ENCODE measurements at places on chromosomes 6 and 20.

GRCh38 chr6:40499215-40499614 is 87.9 kb downstream of the LRFN2 start:
- DNase-seq: no peak

GRCh38 chr6:161029195-161029809 is 37.7 kb downstream of the MAP3K4 start:
- no peak for DNase-seq

DNA sequence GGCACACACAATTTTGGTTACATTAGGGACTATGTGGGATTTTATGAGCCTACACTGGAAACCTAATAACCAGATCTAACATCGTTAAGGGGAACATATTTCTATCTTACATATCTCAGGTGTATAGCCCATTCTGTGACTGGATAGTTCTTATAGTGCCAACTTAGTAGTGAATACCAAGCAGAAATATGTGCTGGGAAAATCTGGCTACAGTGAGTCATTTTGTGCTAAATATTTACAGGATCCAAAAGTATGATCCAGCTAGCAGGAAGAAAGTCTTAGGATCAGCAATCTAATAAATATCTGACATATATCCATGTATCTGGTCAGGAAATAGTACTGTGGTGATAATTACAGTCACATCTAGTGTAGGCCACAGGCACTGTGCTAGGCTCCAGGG is 94.6 kb upstream of the INSM1 start:
- no peak for DNase-seq

DNA sequence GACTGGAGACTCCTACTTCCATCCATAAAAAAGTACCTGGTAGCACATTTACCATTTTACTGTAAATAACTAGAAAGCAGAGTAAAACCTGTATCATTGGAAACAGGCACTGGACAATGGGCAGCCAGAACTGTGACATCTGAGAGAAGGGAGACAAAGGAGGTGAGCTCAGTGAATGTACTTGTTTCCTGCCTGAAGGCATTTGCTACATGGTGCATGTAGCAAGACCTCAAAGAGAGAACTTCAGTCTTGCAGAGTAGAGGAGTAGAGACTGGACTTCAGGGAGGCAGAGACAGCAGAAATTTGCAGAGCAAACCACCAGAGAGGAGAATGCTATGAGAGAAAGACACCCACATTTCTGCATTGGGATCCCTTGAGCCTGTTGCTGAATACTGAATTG is 171.0 kb upstream of the CCN2 start:
- no peak for DNase-seq

GRCh38 chr6:141809901-141810300 is 322.8 kb upstream of the GJE1 start:
- no peak for DNase-seq

DNA sequence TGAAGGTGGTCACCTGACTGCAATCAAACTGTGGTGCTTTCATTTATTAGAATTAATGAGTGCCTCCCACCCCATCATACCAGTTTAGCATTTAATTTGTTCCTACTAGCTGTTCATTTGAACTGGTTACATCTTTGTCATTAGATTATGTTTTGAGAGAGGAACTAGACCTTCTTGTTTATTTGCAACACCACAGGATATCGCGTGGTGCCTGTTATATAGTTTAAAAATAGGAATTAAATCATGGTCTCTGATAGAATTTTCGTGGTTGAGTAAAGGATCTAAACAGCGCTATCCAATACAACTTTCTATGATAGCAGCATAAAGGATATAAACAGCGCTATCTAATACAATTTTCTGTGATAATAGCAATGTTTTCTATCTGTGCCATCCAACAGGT is 2.8 kb downstream of the RPRD1B start:
- no peak for DNase-seq

DNA sequence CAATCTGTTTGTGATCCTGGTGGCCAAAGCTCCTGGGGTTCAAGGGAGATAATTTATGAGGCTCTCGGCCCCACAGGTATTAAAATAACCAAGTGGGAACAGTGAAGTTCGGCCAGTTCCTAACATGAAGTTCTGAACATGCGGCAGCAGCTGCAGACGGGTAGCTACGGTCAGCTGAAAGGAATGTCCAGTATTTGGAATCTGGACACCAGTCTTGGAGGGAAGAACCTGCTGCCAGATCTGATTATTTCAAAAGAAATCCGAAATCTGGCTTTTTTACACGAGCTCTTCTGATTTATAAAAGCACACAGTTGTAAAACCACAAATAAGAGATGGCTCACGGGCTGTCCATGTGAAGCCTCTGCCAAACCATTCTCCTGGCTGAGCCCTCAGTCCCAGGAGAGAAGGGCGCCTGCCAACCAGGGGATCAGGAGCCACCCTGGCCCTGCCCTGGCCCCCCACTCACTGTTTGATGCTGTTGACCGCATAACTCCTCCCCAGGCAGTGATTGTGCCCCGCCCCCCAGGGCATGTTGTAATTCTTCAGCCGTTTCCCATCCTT is 28.2 kb upstream of the KCNB1 start:
- DNase-seq: no peak

- DNase-seq: no peak
Measured at GRCh38 chr20:40942006-40942405, 86.6 kb upstream of the TOP1 start.

DNA sequence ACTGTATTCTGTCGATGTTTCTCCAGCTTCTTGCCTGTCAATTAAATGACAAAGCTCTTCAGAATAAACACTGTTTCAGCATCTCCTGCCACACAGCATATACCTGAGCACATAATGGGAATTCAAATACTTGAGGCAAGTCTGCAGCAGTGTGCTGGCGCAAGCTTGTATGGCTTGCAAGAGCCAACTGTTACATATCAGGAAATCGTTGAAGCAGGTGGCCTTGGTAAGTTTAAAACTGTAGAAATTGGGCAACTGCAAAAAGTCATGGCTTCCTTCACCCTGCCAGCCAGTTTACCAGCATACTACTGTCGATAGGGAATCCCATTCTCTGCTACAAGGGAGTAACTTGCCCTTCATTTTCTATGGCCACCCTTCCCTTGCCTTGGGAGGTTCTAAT is 23.0 kb downstream of the CPNE1 start:
- no peak for DNase-seq

- DNase-seq: no peak
Measured at GRCh38 chr20:52889225-52889624, 82.9 kb upstream of the TSHZ2 start.

- no peak for DNase-seq
Measured at GRCh38 chr20:3000852-3001523, 42.4 kb upstream of the GNRH2 start.

GRCh38 chr6:106125925-106126435 is 39.8 kb downstream of the PRDM1 start:
- DNase-seq: peak; percentile 61

- DNase-seq: no peak
Measured at GRCh38 chr6:1686117-1687098, 76.7 kb downstream of the FOXC1 start.

DNA sequence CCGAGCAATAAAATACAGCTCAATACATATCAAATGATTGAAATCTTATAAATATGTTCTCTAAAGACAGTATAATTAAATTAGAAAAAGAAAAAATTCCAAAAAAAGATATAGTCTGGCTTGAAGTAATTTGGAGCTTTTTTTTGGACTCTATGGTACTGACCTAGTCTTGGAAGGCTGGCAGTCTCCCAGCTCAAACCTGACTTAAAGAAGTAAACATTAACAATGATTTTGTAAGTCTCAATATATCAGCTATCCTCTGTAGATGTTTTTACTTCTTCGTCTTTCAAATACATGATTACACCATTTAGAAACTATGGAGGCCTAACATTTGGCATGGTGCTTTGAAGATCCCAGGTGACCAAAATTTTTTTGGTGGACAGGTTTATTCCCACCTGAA is 14.2 kb downstream of the HINT3 start:
- DNase-seq: no peak

DNA sequence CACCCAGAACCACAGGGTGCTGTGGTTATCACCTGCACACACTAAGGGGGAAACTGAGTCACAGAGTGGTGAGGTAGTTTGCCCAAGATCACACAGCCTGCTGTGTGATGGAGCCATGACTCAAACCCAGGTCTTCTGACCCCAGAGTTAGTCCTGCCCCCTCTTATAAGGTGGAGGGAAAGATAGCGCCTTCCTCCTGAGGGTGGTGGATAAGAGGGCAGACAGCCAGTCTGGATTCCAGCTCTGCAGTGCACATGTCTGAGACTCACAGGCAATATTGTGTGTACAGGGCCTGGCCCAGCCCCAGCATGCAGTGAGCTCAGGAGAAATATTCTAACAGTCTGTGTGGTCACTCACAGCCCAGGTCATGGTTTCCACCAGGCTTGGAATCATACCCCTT is 393.7 kb downstream of the CDH4 start:
- DNase-seq: no peak

- DNase-seq: peak; percentile 47
Measured at GRCh38 chr20:53606364-53606985, 12.8 kb upstream of the ZNF217 start.

- no peak for DNase-seq
Measured at GRCh38 chr20:38452880-38453624, 17.9 kb upstream of the SNHG17 start.

DNA sequence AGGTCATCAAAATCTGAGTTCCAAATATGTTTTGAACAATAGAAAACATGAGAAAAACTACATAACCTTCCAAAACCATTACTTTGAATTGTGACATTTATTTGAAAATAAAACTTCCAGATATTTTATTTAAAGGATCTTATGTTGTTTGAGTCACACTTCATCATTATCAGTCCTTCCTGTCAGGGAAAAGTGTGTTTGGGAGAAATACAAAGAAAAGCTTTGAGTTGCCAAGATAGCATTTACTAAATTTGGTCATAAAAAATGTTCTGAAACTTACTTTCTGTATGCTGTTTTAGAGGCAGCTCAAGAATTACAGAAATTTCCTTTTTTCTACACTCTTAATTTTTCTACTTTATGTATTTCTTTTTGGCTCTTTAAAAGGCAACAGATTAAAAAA is 208.2 kb upstream of the RIN2 start:
- no peak for DNase-seq

- no peak for DNase-seq
Measured at GRCh38 chr20:51500311-51500710, 42.2 kb downstream of the NFATC2 start.

DNA sequence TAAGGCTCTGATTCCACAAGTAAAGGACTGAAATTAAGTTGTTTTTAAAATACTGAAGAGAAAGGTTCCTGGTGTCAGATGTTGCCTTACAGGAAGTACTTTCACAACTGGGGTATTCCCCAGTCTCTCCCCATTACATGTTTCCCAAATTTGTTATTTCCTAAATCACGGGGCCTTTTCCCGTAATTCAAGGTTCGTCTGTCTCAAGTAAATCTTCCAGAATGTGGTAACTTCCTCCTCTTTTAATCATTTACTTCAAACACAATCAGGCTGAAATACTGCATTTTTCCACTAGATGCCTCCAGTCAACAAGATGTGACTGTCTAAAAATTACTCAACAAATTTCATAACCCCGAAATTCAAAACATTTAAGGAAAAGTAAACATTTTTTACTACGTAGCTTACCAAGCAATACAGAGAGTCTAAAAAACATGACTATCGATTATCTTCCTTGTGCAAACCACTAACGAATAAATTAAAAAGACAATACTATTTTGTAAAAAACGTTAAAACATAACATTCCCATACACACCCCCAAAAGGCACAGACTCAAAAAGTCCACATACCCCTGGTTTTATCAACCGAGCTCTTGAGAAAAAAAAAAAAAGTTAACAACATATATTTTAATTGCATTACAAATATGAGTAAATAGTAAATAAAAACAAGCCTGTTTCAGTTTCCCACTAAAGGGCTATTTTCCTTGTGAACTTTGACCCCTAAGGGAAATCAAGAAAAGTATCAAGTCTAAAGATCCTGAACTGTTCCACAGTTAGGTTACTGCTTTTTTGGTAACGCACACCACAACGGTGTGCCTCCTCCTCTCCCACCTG is 1.7 kb downstream of the SOD2 start:
- no peak for DNase-seq

DNA sequence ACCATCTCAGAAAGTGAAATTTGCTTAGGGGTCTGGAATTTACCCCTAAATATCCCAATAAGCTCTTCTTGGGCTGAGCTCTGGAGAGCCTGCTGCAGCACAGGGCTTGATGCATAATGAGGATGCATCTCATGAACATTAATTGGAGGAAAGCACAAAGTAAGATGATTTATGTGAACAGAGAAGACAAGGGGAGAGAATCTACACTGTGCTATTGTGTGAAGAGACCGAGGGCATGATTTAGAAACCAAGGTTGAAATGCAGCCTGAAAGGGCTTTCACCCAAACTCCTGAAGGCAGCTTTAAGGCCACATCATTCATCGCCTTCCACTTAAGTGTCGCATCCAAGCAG is 27.8 kb upstream of the GPR63 start:
- no peak for DNase-seq

DNA sequence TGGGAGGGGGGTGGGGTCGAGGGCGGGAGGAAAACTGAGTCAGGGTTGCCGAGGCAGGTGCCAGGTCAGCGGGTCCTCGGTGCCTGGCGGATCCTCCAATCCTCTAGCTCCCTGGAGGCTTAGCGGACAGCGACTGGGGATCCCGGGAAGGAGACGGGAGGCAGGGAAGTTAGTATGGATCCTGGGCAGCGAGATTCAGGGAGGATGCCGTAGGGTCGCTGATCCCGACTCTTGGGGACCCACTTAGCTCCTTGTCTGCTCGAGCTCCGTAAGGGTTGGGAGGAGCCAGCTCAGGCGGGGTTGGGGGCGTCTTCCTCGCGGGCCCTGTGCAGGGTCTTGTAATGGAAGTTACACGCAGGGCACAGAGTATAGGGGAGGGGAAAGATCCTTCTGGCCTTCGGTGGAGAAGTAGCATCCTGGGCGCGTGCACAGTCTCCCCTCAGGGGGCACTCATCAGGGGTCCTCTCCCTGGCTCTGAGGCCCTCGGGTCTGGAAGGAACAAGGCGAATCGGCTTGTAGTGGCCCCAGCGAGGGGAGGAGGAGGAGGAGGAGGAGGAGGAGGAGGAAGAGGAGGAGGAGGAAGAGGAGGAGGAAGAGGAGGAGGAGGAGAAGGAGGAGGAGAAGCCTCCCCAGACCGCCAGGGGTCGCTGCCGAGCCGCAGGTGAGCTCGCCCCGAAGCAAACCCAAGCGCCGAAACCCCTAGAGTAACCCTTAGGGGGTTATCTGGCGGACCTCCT is 6.4 kb upstream of the SLC12A5 start:
- DNase-seq: peak; percentile 90

DNA sequence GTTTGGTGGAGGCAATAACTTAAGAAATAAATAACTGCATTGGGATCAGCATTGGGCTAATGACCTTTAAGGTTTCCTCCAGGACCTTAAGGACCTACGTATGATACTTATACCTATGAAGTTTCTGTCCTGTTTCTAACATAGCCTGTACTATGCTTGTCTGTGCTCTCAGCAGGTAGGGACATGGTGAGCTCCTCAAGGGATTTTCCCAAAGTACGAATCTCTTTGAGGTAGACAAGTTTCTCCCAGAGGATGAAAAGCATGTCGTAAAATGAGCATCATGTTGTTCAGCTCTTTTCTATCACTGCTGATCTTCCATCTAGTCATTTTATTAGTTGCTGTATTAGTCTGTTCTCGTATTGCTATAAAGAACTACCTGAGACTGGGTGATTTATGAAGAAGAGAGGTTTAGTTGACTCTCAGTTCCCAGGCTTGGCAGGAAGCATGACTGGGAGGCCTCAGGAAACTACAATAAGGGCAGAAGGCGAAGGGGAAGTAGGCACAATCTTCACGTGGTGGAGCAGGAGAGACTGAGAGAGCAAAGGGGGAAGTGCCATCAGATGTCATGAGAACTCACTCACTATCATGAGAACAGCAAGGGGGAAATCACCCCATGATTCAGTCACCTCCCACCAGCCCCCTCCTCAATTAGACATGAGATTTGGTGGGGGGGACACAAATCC is 77.8 kb upstream of the TGM3 start:
- DNase-seq: no peak

GRCh38 chr6:81708113-81708699 is 44.3 kb downstream of the TENT5A start:
- no peak for DNase-seq

All from activated CD8-positive, alpha-beta memory T cell treated with anti-CD3 and anti-CD28 coated beads for 24 hours (primary cell).